Vagina (tissue), 2 donors: ENCODE measurements at places on chromosomes 16 and 17. TPM values are rescaled to one million over a fixed set of nuclear protein-coding genes. Genes with fewer than 3 reads are reported as not detected.

DNA sequence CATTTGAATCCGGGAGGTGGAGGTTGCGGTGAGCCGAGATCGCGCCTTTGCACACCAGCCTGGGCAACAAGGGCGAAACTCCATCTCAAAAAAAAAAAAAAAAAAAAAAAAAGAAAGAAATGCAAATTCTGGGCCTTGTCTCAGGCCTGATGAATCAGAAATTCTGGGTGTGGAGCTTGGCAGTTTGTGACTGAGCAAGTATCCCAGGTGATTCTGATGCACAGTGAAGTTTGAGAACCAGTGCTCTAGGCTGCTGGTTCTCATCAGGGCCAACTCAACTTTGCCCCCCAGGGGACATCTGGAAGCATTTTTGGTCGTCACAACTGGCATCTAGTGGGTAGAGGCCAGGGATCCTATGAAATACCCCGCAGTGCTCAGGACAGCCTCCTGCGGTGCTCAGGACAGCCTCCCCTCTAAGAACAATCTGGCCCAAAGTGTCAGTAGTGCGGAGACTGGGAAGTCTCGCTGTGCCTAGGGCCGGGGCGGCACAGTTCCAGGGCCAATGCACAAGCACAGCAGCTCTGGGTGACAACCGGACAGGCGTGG is 55.9 kb downstream of the SDK2 start:
- H3K4me1 ChIP-seq = no peaks in the 10 kb centered on the region
- H3K27me3 ChIP-seq = no peaks in the 10 kb centered on the region
- no peak for DNase-seq

DNA sequence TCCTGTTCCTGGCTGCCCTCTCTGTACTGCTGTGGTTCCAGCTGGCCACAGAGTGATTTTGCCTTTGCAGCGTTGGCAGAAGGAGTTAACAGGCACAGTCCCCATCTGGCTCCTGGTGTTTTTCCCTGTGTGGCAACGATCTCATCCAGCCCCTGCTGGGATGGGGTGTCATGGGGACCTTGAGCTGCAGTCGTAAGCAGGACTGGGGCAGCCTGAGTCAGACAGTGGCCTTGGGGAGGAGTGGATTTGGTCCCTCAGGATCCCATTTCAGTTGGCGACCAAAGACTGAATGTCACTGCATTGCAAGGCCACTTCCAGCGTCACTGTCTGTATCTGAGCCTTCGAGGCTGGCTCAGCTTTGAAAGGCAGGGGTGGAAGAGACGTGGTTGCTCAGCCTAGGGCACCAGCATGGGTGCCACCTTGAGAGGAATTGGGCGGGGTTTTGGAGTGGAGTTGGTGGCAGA is 11.9 kb downstream of the TMEM94 start:
- H3K27ac ChIP-seq = no peak overlapping the region
- H3K4me3 ChIP-seq = no peak overlapping the region
- H3K4me1 ChIP-seq = peaks cover 12% of the 10 kb centered on the region

DNA sequence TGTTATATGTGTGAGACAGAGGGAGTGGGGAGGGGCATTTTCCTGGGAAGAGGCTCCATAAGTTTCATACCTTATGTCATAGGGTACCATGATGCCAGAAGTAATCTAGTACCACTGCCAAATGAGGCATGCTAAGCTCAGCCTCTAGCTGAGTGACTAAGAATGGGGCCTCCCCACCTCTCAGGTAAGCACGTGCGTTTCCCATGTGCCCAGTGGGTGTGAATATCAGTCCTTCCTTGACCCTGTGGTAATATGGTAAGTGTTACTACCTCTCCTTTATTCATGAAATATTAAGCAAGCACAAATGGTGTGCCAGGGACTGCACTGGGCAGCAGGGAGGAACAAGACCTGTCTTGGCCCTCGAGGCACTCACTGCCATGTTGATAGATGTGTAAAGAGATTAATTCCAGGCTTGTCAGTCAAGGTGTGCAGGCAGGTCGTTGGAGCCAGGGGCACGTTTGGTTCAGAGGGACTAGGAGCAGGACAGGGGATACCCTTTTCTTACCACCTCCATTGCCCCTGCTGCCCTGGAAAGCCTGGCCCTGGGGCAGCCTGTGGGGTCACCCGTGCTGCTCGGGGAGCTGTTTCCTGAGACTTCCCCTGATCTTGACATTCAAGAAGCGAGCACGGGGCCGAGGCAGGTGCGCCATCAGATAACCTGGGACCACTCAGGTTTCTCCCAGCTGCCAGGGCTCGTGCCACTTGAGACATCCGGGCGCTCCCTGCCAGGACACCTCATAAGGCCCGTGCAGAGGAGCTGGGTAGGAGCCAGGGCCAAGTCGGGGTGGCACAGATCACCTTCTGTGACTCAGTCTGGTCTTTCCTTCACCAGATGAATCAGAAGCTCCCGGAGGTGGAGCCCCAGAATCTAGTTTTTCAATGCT is 8.8 kb downstream of the RSAD1 start:
- no peak overlapping the region for H3K4me3 ChIP-seq
- H3K27ac ChIP-seq = no peak overlapping the region
- H3K4me1 ChIP-seq = no peaks in the 10 kb centered on the region
- no peaks in the 10 kb centered on the region for H3K27me3 ChIP-seq
- DNase-seq = no peak

DNA sequence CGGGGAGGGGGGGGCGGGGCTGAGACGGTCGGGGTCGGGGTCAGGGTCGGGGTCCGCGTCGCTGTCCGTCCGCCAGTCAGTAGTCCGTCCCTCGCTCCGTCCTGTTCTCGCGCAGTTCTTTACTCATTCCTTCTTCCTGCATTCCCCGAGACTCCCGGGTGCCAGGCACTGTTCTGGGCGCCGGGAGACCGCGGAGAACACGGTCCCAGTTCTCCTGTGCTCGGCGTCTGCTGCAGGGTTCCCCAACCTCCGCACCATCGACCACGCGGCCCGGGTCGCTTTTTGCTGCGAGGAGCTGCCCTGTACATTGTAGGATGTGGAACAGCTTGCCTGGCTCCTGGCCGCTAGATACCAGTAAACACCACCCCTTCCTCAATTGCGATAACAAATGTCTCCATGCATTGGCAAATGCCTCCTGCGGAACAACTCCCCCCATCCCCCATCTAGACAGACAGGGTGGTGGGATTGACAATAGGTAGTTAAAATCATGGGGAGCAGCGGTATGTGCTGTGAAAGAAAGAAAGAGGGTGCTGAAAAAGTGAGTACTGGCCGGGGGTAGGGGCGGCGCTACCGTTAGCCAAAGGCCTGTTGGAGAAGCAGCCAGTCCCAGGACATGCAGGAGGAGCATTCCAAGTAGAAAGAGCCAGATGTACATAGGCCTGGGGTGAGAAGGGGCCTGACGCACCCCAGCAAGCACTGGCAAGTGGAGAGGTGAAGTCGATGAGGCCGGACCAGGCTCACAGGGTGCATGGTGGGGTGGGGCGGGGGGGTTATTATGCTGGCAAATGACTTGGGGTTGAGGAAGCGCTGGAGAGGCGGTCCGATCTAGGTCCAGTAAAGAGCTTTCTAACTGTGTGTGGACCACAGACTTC is 631 bp downstream of the TRAF7 start:
- H3K36me3 ChIP-seq = no peaks in the 10 kb centered on the region
- peaks cover 89% of the 10 kb centered on the region for H3K4me1 ChIP-seq
- no peak for DNase-seq
- H3K27ac ChIP-seq = peak overlapping the region; percentile 78
- H3K27me3 ChIP-seq = no peaks in the 10 kb centered on the region

- peaks cover 48% of the 10 kb centered on the region for H3K4me1 ChIP-seq
- no peaks in the 10 kb centered on the region for H3K36me3 ChIP-seq
- peak within 1 kb of the TSS; percentile 100 for H3K4me3 ChIP-seq
- peak within 1 kb of the TSS; percentile 98 for H3K27ac ChIP-seq
- H3K27me3 ChIP-seq = no peaks in the 10 kb centered on the region
Observed at GRCh38 chr17:8435245-8436168, at the start of gene NDEL1. NDEL1 (plus strand) TSS chr17:8435884; CDS start chr17:8444272, 8,388 bp downstream.

- no peak overlapping the region for H3K27ac ChIP-seq
- DNase-seq = no peak
- no peak overlapping the region for H3K4me3 ChIP-seq
- H3K36me3 ChIP-seq = peaks cover 3% of the 10 kb centered on the region
- no peaks in the 10 kb centered on the region for H3K27me3 ChIP-seq
Observed at GRCh38 chr17:59746849-59747445, 39.5 kb downstream of the VMP1 start.

DNA sequence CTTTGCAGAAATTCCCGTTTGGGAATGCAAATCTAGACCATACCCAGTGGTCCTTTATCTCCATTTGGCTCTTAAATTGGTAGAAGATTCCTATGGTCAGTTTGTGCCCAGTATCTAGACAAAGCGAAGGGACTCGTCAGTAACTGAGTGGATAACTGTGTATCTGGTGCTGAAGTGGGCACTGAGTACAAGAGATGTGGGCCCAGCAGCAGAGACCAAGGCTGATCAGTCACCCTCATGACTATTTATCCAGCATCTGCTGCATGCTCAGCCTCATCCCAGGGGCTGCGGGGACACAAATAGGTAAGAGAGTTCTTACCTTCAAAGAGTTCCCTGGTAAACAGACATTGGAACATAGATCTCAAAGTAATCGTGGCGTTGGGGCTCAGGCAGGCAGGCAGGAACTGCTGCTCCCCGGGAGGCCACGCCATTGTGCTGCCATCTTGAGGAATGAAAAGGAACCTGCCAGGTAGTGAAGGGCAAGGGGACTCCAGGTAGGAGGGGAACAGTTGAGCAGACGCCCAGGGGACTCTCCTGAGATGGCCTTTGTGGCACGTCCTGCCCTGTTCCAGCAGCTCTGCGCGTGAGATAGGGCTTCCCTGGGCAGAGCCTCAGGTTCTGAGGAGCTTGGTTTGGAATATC is 10.3 kb downstream of the NT5M start:
- no peak overlapping the region for H3K27ac ChIP-seq
- no peak for DNase-seq
- no peak overlapping the region for H3K4me3 ChIP-seq
- H3K27me3 ChIP-seq = no peaks in the 10 kb centered on the region

- H3K36me3 ChIP-seq = peaks cover 18% of the 10 kb centered on the region
- H3K4me1 ChIP-seq = peaks cover 14% of the 10 kb centered on the region
- H3K4me3 ChIP-seq = no peak overlapping the region
- no peak for DNase-seq
- H3K27ac ChIP-seq = no peak overlapping the region
Observed at GRCh38 chr17:29698019-29698777, 75.5 kb upstream of the CORO6 start.

DNA sequence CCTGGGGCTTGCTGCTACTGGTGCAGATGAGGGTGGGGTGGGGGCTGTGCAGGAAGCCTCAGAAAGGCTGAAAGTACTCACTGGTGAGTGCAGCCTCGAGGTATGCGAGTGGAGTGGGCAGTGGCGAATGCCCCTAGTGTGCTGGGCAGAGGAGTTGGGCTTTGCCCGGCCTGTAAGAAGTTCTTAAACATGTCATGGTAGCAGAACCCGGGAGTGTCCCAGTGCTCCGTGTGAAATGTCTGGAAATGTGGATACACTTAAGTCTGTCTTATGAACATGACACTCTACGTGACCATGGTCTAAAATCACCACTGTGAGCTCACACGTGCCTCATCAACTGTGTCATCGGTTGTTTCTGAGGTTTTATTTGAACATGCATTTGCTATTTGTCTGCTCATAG is 1.7 kb downstream of the SMTNL2 start:
- no peaks in the 10 kb centered on the region for H3K27me3 ChIP-seq
- peaks cover 21% of the 10 kb centered on the region for H3K4me1 ChIP-seq
- no peak for DNase-seq
- H3K27ac ChIP-seq = no peak overlapping the region
- H3K4me3 ChIP-seq = no peak overlapping the region

DNA sequence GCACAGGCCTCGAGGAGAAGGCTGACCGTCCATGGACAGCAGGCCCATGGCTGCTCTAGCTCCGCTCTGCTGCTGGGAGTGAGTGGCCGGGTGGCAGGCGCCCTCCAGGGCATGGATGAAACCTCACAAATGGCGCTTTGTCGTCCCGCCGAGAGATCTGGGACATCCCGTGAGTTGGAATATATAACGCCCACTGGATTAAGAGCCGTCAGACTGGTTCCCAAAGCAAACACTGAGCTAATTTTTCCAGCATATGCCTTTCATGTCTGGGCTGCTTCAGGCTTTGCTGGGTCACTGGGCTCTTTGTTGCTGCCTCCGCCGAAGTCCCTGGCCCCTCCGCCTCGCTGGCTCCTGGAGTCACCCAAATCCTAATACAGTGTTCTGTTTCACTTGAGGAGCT is 266.3 kb downstream of the FOXL1 start:
- no peaks in the 10 kb centered on the region for H3K36me3 ChIP-seq
- H3K4me1 ChIP-seq = no peaks in the 10 kb centered on the region
- H3K27ac ChIP-seq = no peak overlapping the region
- no peak for DNase-seq
- H3K27me3 ChIP-seq = no peaks in the 10 kb centered on the region

GRCh38 chr16:69839240-69839688 is 77.1 kb downstream of the WWP2 start:
- no peaks in the 10 kb centered on the region for H3K27me3 ChIP-seq
- no peak overlapping the region for H3K4me3 ChIP-seq
- H3K4me1 ChIP-seq = peaks cover 20% of the 10 kb centered on the region
- no peak overlapping the region for H3K27ac ChIP-seq

DNA sequence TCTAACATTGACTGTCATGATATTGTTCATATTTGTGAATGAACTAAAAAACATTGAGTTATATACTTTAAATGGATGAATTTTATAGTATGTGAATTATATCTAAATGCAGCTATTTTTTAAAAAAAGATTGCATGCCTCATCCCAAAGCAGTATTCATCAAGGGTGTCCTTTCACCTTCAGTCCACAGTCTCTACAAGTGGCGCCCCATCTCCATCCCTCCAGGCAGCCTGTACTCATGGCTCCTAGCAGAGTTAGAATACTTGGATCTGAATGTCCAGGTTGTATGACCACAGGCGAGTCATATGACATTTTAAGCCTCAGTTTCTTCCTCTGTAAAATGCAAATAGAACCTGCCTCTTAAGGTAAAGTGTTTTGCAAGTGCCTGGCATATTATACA is 69.8 kb downstream of the TMEM100 start:
- no peaks in the 10 kb centered on the region for H3K4me1 ChIP-seq
- no peak overlapping the region for H3K27ac ChIP-seq
- no peaks in the 10 kb centered on the region for H3K27me3 ChIP-seq
- H3K4me3 ChIP-seq = no peak overlapping the region
- no peak for DNase-seq
- H3K36me3 ChIP-seq = no peaks in the 10 kb centered on the region

GRCh38 chr17:27471321-27472269 is 15.3 kb downstream of the KSR1 start:
- H3K36me3 ChIP-seq = no peaks in the 10 kb centered on the region
- no peak for DNase-seq
- H3K4me3 ChIP-seq = no peak overlapping the region
- peak overlapping the region; percentile 16 for H3K27ac ChIP-seq
- H3K4me1 ChIP-seq = peaks cover 65% of the 10 kb centered on the region

Gene TMEM132E
- not detected for total RNA-seq

Gene HMOX2
- total RNA-seq = 52.8 TPM

Gene CLEC10A
- total RNA-seq = 3.7 TPM

Gene PIK3R5
- 10.6 TPM for total RNA-seq

Gene ABCC12
- total RNA-seq = not detected

Gene SLC5A2
- total RNA-seq = not detected

Gene CES5A
- total RNA-seq = not detected

Gene ABCC11
- not detected for total RNA-seq

Gene SLC5A10
- not detected for total RNA-seq
